ENCODE measurements at places on chromosomes 13 and 19.
A peak's percentile ranks its signal among the peaks of the same experiment; 100 is the strongest.

DNA sequence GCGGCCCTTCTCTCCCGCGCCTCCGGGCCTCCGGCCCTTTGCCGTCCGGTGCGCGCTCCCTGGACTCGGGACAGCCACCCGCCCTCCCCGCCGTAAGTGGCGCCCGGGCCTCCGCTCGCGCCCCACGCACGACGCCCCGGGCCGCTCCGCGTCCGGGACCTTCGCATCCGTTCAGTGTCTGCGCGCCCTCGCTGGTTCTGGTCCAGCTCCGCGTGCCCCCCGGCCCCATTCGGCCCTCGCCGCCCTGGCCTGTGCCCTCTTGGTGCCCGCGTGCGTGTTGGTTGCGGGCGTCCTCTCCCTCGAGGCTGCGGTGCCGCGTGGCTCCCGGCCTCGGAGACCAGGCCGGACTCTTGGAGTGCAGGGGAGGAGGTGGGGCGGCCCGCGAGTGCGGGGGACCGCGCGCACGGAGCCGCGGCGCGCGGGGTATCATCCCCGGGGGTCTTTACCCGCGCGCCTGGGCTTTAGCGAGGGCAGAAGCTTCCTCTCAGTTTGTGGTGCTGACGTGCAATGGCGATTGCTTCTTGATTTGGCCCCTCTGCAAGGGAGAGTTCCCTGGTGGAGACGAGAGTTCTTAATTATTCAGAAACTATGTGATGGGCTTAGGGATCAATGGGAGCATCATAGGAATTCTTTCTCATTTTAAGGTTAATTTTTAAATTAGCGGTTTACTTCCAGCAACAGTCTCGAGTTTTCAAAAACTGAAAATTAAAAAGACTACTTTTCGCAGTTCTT lies 757 bp downstream of the WASF3 start:
- DNase-seq, result no peak
- H3K4me1 ChIP-seq, result peaks cover 15% of the 10 kb centered on the region
- H3K27me3 ChIP-seq, result no peaks in the 10 kb centered on the region
- peak overlapping the region; percentile 91 for H3K4me3 ChIP-seq
- no peaks in the 10 kb centered on the region for H3K36me3 ChIP-seq
- peak overlapping the region; percentile 74 for H3K27ac ChIP-seq

- H3K27ac ChIP-seq, result no peak overlapping the region
- H3K4me3 ChIP-seq, result no peak overlapping the region
- no peaks in the 10 kb centered on the region for H3K27me3 ChIP-seq
- DNase-seq, result no peak
- H3K4me1 ChIP-seq, result no peaks in the 10 kb centered on the region
These were observed 33.6 kb upstream of the SHKBP1 start for GRCh38 chr19:40543029-40543597.

GRCh38 chr19:29945017-29945416 lies 3.0 kb downstream of the URI1 start:
- no peaks in the 10 kb centered on the region for H3K36me3 ChIP-seq
- peaks cover 50% of the 10 kb centered on the region for H3K4me1 ChIP-seq
- no peak overlapping the region for H3K4me3 ChIP-seq
- H3K27ac ChIP-seq, result peak overlapping the region; percentile 21

DNA sequence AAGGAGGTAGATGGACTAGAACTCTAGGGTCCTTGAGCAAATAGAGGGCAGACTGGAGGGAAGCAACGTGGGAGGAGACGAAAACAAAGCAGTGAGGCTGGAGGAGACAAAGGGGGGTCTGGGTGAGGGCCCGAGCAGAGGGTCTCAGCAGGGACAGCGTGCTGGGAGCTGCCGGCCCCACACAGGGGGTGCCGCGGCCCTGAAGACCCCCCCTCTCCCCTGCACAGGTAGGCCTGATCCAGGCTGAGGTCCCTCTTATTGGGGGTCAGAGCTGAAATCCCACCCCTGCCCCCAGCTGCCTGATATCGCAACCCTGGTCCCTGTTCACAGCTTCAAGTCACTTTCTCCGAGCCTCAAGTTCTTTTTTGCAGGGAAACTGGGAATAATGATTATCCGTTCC lies 8.7 kb downstream of the EPS8L1 start:
- no peaks in the 10 kb centered on the region for H3K36me3 ChIP-seq
- H3K27ac ChIP-seq, result no peak overlapping the region
- H3K4me1 ChIP-seq, result peaks cover 63% of the 10 kb centered on the region
- DNase-seq, result no peak

GRCh38 chr19:4068047-4068966 lies 1.6 kb upstream of the ZBTB7A start:
- DNase-seq, result no peak
- H3K27me3 ChIP-seq, result no peaks in the 10 kb centered on the region
- peaks cover 19% of the 10 kb centered on the region for H3K4me1 ChIP-seq
- no peaks in the 10 kb centered on the region for H3K36me3 ChIP-seq
- H3K4me3 ChIP-seq, result peak overlapping the region; percentile 100

GRCh38 chr19:49339301-49340068 lies 4.3 kb downstream of the CD37 start:
- peaks cover 38% of the 10 kb centered on the region for H3K36me3 ChIP-seq
- H3K4me3 ChIP-seq, result peak overlapping the region; percentile 39
- peaks cover 26% of the 10 kb centered on the region for H3K4me1 ChIP-seq
- DNase-seq, result peak; percentile 97
- peak overlapping the region; percentile 89 for H3K27ac ChIP-seq
- H3K27me3 ChIP-seq, result no peaks in the 10 kb centered on the region

DNA sequence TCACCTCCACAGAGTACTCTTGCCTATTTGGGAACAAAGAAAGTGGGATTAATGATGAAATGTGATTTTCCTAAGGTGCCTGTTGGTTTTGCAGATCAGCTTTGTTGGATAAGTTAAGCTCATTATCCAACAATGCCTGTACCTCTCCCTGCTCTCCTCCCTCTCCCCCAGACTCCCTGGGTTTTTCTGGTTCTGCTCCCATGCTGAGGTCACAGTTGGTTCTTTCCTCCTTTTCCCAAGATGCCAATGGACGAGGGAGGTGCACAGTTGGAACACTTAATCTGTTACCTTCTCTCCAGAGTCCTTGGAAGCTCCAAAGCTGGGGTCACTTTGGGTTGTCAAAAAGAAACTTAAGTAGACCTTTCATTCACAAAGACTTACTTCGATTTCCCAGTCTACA lies 1.6 kb downstream of the OXGR1 start:
- no peak for DNase-seq
- peaks cover 6% of the 10 kb centered on the region for H3K27me3 ChIP-seq
- H3K4me3 ChIP-seq, result no peak overlapping the region
- H3K36me3 ChIP-seq, result no peaks in the 10 kb centered on the region
- H3K4me1 ChIP-seq, result no peaks in the 10 kb centered on the region

DNA sequence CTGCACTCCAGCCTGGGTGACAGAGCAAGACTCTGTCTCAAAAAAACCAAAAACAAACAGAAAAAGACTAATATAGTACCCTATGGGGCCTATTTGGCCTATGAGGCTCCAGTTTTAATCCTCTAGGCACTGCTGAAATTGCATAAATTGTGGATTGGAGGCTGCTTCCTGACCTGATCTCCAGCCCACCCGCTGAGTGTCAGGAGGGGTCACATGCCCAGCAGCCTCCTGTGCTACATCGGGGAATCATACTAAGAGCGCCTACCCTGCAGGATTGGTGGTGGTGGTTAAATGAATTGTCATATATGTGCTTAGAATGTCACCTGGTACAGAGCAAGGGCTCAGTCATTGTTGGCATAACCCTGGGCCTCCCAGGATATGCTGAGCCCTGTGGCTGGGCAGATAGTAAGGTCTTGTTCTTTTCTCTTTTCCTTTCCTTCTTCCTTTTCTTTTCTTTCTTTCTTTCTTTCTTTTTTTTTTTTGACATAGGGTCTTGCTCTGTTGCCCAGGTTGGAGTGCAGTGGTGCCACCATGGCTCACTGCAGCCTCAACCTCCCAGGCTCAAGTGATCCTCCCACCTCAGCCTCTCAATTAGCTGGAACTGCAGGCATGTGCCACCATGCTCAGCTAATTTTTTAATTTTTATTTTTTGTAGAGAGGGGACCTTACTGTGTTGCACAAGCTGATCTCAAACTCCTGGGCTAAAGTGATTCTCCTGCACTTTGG lies 31.3 kb downstream of the LTBP4 start:
- H3K36me3 ChIP-seq, result peaks cover 4% of the 10 kb centered on the region
- no peaks in the 10 kb centered on the region for H3K27me3 ChIP-seq
- H3K4me1 ChIP-seq, result peaks cover 7% of the 10 kb centered on the region
- no peak overlapping the region for H3K4me3 ChIP-seq

- H3K27ac ChIP-seq, result no peak overlapping the region
- no peaks in the 10 kb centered on the region for H3K36me3 ChIP-seq
- no peak overlapping the region for H3K4me3 ChIP-seq
- H3K27me3 ChIP-seq, result no peaks in the 10 kb centered on the region
- H3K4me1 ChIP-seq, result no peaks in the 10 kb centered on the region
These were observed 299.0 kb downstream of the ITGBL1 start for GRCh38 chr13:101751488-101751887.

GRCh38 chr13:28958018-28958417 lies 137.9 kb downstream of the MTUS2 start:
- H3K27me3 ChIP-seq, result no peaks in the 10 kb centered on the region
- DNase-seq, result no peak
- H3K27ac ChIP-seq, result no peak overlapping the region
- no peak overlapping the region for H3K4me3 ChIP-seq
- H3K4me1 ChIP-seq, result no peaks in the 10 kb centered on the region

DNA sequence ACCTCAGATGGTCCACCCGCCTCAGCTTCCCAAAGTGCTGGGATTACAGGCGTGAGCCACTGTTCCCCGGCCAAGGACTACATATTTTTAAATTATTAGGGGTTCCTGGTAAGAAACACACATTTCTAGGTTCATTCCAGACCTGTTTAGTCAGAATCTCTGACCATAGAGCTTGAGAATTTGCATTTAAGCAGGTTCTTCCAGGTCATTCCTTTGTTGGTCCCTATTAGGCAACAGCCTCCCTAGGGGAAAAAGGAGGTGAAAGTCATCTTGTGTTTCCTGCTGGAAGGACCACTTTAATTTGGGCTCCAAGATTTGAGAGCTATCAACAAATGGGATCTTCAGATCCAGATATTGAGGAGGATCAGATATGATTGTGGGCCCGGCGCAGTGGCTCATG lies 16.3 kb downstream of the S1PR2 start:
- H3K4me1 ChIP-seq, result no peaks in the 10 kb centered on the region
- no peaks in the 10 kb centered on the region for H3K27me3 ChIP-seq
- H3K4me3 ChIP-seq, result no peak overlapping the region
- H3K36me3 ChIP-seq, result no peaks in the 10 kb centered on the region
- no peak overlapping the region for H3K27ac ChIP-seq
- DNase-seq, result no peak

GRCh38 chr13:59208405-59209195 lies 955.1 kb downstream of the DIAPH3 start:
- DNase-seq, result no peak
- H3K27me3 ChIP-seq, result no peaks in the 10 kb centered on the region
- H3K4me3 ChIP-seq, result no peak overlapping the region
- H3K36me3 ChIP-seq, result no peaks in the 10 kb centered on the region
- H3K27ac ChIP-seq, result no peak overlapping the region

DNA sequence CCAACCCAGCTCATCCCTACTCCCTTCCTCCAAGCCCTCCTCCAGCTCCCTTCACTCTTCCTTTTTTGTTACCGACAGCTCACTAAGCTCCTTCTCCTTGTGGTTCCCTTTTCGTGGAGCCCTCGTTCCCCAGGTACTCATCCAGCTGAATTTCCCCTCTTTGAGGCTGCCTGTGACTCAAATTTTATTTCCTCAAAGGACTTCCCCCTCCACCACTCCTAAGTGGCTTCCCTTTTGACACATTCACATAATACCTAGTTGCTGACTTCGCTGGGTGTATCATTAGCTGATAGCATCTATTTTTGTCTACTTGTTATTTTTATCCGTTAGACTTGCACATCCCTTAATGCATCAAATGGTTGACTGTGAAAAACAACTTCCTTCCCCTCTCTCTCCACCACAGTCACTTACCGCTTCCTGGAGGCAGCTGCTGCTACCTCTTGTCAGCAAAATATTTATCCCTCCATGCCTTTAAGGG lies 14.5 kb downstream of the FFAR2 start:
- no peaks in the 10 kb centered on the region for H3K36me3 ChIP-seq
- DNase-seq, result no peak
- no peaks in the 10 kb centered on the region for H3K27me3 ChIP-seq
- H3K27ac ChIP-seq, result no peak overlapping the region
- H3K4me3 ChIP-seq, result no peak overlapping the region

- DNase-seq, result no peak
- H3K27ac ChIP-seq, result no peak overlapping the region
- peaks cover 8% of the 10 kb centered on the region for H3K4me1 ChIP-seq
- no peaks in the 10 kb centered on the region for H3K27me3 ChIP-seq
These were observed 7.6 kb downstream of the ZNF737 start for GRCh38 chr19:20558011-20558410.

DNA sequence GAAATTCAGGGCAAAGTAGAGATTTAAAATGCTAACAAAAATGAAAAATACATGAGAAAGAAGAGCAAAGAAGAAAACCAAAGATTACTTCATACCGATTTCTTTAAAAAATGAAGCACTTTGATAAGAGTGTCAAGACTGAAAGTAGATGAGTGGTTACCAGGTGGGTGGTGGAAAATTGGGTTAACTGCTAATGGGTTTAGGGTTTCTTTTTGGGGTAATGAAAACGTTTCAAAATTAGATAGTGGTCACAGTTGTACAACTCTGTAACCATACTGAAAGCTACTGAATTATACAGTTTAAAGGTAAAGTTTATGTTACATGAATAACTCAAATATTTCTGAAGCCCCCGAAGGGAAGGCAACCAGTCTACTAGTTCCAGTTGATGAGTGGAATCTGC lies 179.4 kb downstream of the NDFIP2 start:
- H3K4me3 ChIP-seq, result no peak overlapping the region
- H3K4me1 ChIP-seq, result peaks cover 7% of the 10 kb centered on the region
- DNase-seq, result no peak
- no peaks in the 10 kb centered on the region for H3K27me3 ChIP-seq
- H3K27ac ChIP-seq, result no peak overlapping the region

- DNase-seq, result no peak
- no peaks in the 10 kb centered on the region for H3K27me3 ChIP-seq
- H3K4me1 ChIP-seq, result no peaks in the 10 kb centered on the region
- no peak overlapping the region for H3K4me3 ChIP-seq
These were observed 7.5 kb downstream of the TEX29 start for GRCh38 chr13:111327730-111328573.

DNA sequence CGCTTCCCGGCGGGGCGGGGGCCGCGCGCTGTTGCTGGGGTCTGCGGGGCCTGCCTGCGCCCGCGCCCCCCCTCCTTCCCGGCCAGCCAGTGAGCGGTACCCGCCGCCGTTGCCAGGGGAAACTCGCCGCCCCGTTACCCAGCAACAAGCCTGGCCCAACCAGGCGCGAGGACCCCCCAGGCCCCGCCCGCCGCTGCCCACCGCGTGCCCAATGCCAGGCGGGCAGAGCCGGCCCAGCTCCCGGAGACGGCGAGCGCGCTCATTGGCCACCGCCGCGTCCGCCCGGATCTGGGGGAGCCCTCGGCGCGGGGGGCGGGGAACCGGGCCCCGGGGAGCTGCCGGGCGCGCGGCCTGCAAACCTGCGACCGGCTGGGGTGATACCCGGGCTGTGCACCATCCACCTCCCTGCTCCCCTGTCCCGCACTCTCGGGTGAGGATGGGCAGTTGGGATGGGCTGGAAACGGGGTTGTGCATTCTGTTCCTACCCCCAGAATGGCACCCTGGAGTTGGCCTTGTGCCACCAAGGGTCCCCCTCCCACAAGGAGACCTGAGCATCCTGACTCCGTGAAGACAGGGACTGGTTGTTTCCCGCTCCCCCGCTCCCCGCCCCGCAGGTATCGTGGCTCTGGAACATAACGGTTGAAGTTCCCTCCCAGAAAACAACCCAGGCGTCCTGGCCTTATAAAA lies 8.8 kb upstream of the BBC3 start:
- DNase-seq, result peak; percentile 87
- peak overlapping the region; percentile 26 for H3K4me3 ChIP-seq
- no peaks in the 10 kb centered on the region for H3K27me3 ChIP-seq

GRCh38 chr19:20640023-20640422 lies 21.3 kb downstream of the ZNF626 start:
- no peak overlapping the region for H3K27ac ChIP-seq
- H3K4me1 ChIP-seq, result no peaks in the 10 kb centered on the region
- H3K27me3 ChIP-seq, result no peaks in the 10 kb centered on the region
- no peak for DNase-seq
- peaks cover 87% of the 10 kb centered on the region for H3K36me3 ChIP-seq
- no peak overlapping the region for H3K4me3 ChIP-seq
